ENCODE measurements at places on chromosomes 13 and 19.

GRCh38 chr13:111166882-111167675 is 52.0 kb downstream of the ARHGEF7 start:
- DNase-seq = no peak

DNA sequence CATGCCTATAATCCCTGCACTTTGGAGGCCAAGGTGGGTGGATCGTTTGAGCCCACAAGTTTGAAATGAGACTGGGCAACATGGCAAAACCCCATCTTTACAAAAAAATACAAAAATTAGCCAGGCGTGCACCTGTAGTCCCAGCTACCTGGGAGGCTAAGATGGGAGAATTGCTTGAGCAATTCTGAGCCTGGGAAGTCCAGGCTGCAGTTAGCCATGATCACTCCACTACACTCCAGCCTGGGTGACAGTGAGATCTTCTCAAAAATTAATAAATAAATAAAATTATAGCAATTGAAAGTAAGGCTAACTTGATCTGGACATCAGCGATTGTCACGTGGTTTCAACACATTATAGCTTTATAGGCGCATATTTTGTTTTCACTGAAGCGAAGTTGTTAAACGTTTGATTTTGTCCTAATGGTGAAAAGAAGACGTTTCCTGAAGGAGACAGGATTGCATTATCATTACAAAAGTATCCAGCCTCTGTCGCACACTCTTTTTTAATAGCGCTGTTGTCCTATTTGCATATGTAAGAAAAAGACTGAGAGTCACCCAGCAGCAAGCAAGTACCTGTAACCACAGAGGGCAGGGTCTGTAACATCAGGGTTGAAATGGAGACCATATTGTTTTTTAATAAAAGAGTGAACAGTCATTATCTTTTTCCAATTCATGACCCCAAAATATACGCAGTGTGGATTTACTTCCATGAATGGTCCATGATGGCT is 335.7 kb downstream of the DCT start:
- DNase-seq = no peak

DNA sequence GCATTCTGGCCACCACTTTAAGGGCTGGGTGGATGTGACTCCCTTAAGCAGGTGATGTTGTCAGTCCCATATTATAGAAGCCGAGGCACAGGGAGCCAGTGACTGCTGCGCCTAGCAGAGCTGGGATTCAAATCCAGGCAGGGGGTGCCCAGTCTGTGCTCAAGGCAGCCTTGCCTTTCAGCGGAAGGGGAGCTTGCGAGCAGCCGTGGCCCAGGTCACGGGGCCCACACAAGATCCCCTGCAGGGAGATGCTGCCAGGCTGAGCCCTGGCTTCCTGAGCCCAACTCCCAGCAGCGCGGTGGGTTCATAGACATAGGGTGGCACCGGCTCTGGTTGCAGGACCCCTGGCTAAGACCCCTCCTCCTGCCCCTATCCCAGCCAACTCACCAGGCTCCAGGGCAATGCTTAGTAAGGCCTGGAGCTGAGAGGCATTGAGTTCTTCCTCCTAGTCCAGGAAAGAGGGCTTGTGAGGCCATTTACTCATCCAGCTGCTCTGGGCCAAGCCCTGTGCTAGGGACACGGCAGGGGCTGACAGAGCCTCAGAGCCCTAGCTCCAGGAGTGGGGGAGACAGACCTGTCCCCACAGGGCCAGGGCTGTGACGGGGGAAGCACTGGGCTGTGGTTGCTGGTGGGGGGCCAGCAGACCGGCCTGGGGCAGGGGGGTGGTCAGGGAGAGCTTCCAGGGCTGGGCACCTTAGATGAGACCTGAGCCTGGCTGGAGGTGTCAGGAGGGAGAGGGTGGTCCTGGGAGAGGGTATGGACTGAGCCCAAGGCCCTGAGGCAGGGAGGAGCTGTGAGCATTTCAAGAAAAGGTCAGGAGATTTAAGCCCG is 9.6 kb downstream of the CAPN12 start:
- no peak for DNase-seq

GRCh38 chr19:30362156-30362754 is 9.9 kb upstream of the ZNF536 start:
- DNase-seq = no peak

DNA sequence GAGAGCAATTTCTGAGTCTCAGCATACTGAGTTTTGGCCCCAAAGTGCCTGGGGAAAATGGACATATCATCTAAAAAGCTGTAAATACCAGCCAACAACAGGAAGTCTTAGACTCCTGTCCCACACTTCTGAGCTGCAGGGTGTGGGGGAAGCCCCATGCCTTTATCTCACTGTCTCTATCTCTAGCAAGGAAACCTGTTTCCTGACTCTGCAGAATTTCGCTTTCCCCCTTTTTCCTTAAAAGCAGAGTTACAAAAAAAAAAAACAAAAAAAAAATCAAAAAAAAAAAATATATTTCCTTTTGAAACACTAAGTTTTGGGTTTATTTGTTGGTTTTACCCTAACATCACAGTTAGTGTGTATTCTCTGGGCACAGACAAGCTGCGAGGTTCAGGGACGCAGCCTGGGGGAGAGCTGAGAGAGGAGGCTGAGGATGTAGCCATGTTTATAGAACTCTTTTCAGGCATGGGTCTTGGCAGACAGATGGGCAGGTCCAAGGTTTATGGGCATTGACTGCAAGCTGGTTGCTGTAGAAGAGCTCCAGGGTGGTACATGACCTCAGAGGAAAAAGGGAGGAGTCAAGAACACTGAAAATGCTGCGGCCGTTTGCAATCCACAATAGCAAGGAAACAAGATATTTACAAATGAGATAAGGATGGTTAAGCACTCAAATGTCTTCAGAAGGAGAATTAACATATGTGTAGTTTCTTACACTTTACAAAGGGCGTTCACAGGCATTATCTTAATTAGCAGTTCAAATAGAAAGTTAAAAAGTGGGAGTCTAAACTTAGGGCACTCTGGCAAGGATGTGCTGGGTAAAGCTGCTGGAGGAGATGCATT is 4.9 kb downstream of the MBNL2 start:
- no peak for DNase-seq

- DNase-seq = no peak
These were observed 199.2 kb downstream of the DLEU7 start for GRCh38 chr13:50644081-50644871.

DNA sequence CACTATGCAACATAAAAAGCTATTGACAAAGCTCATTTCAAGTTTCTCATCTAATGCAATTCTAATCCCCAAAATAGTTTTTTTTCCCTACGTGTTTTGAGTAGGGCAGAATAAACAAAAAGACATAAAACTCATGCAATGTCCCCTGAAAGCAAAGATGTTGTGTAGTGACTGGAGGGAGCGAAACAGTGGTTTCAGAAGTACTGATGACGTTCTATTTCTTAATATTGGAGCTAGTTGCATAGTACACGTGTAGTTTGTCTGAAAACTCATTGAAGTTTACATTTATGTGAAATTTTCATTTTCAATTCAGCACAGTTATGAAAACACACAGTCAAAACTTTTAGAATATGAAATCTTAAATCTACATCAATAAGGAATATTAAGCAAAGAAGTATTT is 31.6 kb downstream of the USP12 start:
- no peak for DNase-seq

- DNase-seq = no peak
These were observed 87.2 kb upstream of the C1QTNF9B start for GRCh38 chr13:23984546-23984945.

All from stimulated activated CD4-positive, alpha-beta T cell treated with anti-CD3 and anti-CD28 coated beads, Interleukin-1b, Interleukin-23, amount 100 ng/mL, for 1 hour (primary cell).